ENCODE measurements at places on chromosomes 11 and 22.

DNA sequence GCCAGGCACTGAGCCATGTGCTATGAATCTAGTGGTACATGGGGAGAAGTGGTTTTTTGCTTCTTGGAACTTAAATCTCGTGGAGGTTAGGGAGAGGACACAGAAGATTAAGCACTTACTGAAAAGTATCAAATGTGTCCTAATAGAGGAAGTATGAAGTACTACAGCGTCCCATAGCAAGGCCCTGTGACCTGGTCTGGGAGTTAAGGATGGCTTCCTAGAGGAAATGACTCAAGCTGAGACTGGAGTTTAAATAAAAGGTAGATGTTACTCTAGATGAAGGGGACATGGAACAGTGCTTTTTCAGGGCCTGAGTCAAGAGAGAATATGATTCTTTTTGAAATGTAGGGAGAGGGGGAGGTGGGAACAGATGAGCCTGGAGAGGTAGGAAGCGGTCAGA is 202.9 kb downstream of the GRIK4 start:
- no peak for DNase-seq

DNA sequence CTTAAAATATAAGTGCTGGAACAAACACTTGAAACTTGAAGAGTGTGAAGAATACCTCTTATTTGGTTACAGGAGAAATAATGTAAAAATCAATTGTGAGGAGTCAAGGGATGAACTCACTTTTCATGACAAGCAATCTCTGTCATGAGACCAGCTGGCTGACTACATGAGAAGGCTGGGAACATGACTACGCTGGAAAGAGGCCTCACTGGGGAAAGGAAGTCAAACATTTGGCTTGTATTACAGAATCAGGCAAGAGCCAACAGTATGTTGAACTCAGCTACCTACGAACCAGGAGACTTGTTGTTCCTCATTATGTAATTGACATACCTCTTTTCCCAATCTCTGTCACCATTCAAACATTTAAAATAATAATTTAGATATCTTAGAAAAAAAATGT is 14.4 kb downstream of the DCDC1 start:
- DNase-seq = no peak

- DNase-seq = no peak
Observed at GRCh38 chr11:123268156-123268555, 73.1 kb upstream of the CLMP start.

DNA sequence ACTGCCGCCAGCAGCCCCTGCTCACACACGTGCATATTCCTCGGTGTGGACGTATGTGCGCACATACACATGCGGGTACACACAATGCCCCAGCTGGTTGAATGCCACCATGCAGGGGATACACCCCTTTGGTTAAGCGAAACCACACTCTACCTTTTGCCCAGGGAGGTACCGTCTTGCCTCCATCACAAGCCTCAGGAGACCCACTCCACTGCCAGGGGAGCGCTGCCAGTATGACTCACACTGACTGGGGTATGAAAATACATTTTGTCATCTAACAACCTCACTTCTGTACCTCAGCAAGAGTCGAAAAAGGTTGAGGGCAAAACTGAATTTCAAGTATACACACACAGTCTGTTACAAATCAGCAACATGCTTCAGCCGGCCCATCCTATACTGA is 39.4 kb downstream of the TMEM45B start:
- DNase-seq = no peak

DNA sequence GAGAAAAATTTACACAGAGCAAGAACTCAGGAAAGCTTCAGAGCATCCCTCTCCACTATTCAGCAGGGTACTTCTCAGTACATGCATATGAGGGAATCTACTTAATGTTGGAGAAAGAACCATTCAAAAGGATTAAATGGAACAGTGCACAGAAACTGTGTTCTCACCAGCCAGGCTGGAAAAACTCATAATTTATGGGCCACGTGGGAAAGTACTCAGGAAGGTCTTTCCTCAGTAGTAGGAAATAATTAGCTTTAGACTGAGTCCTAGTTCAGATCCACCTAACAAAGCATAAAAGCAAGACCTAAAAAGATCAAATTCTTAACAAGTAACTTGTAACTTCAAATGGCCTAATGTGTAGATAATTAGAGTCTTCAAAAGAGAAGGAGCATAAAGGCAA is 134.0 kb downstream of the FAM76B start:
- DNase-seq = no peak

DNA sequence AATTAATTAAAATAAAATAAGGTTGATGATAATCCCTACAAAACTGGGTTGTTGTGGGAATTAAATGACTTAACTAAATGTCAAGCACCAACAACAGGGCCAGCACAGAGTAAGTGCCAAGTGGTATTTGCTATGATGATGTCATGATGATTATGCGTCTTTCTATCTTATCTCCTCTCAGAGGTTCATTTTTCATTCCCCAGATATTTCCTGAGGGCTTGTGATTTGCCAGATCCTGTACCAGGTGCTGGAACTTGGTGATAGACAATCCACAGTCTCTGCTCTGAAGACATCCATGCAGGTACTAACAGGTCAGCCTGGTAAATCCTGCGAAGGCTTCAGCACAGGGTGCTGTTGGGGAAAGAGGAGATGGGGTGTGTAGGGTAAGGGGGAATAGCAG is 8.1 kb upstream of the MYH9 start:
- DNase-seq = no peak

DNA sequence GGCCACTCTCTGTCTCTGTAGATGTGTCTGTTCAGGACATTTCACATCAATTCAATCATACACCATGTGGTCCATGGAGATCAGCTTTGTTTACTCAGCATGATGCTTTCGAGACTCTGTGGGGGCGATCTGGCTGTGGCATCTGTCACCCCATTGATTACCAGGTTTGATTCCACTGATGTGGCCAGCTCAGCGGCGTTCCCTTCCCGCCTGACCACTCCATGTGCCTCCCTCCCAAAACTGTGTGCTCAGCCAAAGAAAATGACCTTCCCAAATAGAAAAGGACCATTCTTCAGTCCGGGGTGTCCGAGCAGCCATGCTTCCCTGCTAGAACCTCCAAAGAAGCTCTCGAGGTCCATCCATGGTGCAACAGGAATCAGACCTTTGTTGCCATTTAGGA is 89.1 kb downstream of the BRD1 start:
- no peak for DNase-seq

GRCh38 chr22:37533995-37534394 is 14.8 kb upstream of the CARD10 start:
- DNase-seq = peak; percentile 85

DNA sequence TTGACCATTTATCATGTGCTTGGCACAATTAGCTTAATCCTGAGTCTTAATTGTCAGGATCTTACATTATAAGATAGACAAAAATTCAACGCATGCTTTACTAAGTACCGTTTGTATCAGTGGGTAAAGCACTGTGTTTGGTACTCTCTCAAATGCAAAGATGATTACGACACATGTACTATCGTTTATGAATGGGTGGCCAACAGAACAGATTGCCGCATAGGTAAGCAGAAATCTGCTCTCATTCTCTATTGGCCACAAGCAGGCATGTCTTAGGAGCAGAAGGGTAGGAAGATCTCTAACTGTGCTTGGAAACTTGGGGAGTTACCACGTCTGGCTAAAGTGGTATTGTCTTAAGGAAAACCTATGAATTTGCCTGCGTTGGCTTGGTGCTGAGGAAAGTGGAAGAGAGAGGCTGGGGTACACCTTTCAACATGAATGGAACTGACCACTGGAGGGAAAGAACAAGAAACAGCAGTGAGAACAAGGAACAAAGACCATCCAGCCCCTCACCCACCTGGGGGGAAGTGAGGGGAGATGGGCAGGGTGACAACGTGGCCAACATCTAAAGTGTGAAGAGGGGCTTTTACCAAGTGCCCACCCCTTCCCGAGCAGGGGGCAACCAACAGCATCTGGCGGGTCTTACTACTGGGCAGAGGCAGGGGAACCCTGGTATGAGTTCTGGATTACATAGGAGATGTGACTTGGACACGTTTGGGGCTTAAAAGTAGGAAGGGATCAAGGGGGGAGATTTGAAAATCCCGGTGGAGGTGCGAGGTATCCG is 1.0 kb upstream of the TUBA8 start:
- DNase-seq = no peak

GRCh38 chr11:112308651-112309050 is 48.0 kb upstream of the PLET1 start:
- DNase-seq = no peak

DNA sequence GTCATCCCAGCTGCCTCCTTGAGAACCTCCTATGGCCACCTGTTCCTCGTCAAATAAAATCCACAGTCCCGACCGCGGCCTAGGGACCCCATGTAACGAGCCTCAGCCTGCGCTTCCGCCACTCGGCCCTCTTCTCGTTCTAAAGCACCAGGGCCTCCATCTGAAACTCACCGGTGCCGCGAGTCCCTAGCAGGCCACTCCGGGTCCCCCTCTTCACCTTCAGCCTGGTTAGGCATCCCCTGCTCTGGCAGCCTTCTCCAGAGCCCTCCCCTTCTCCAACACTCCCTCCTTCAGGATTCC is 2.4 kb upstream of the SSTR3 start:
- DNase-seq = no peak

GRCh38 chr11:130128626-130129025 is 31.0 kb upstream of the ST14 start:
- DNase-seq = no peak

GRCh38 chr11:11435635-11436034 is 82.6 kb upstream of the CSNK2A3 start:
- DNase-seq = no peak

GRCh38 chr11:68942751-68943271 is 38.0 kb downstream of the MRGPRD start:
- no peak for DNase-seq

DNA sequence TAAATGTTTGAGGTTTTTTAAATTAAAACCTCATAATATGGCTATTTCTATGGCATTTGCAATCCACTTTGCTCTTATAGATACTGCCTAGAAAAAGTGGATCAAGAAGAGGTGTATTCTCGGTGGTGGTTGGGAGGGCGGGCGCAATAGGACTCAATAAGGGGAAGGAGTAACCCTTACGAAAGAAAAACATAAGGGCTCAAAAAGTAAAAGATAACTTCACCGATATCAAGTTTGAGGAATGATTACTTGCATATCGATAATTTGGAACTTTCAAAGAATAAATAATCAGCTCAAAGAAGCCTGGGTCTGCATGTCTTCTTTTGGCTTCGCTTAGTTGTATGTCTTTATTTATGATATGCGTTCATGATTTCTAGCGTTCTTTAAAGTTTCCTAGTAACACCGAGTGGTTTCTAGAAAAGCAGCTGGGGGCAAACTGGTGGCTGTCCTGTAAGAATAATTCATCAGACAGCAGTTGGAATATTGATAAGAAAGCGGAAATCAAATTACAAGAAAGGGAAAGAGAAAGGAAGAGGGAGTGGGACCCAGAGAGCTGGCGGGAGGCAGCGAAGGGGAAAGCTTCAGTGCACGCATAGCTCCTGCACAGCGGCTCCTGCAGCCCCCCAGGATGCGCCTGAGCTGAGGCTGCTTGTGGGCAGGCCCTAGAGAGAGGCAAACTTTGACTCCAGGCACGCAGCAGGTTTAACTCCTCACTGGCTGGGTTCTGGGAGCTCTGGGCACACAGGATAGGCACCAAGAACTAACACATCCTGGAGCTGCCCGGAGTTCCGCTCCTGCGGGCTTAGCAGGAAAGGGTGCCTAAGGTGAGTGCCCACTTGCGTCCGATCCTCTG is 9.1 kb upstream of the FLI1 start:
- DNase-seq = peak; percentile 19

GRCh38 chr22:48748113-48748859 is 1079.4 kb downstream of the BRD1 start:
- DNase-seq = no peak

DNA sequence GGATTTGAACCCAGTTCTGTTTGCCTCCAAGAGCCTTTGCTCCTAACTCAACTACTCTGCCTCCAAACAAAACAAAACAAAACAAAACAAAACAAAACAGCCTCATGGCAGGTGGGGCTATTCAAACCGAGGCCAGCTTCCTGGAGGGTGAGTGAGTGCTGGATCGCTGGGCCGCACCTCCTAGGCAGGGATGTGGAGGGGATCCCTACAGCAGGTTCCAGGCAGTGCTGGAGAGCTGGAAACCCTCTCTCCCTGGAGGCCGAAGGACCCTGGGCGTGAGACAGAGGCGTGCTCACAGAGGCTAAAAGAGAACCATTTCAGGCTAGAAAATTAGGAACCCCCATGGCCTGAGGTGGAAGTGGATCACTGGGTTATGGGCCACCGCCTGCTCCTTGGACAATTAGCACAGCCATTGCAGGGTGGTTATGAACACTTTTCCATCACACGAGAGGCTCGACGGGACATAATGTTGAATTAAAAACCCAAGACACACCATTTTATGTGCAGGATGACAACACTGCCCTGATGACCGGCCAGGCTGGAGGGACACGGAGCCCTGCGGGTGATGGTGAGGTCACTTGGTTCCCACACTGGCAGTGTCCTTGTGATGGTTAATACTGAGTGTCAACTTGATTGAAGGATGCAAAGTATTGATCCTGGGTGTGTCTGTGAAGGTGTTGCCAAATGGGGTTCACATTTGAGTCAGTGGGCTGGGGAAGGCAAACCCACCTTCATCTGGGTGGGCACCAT is 35.2 kb downstream of the SHISAL1 start:
- DNase-seq = no peak

GRCh38 chr11:10694486-10695239 is 1.1 kb upstream of the IRAG1 start:
- no peak for DNase-seq

DNA sequence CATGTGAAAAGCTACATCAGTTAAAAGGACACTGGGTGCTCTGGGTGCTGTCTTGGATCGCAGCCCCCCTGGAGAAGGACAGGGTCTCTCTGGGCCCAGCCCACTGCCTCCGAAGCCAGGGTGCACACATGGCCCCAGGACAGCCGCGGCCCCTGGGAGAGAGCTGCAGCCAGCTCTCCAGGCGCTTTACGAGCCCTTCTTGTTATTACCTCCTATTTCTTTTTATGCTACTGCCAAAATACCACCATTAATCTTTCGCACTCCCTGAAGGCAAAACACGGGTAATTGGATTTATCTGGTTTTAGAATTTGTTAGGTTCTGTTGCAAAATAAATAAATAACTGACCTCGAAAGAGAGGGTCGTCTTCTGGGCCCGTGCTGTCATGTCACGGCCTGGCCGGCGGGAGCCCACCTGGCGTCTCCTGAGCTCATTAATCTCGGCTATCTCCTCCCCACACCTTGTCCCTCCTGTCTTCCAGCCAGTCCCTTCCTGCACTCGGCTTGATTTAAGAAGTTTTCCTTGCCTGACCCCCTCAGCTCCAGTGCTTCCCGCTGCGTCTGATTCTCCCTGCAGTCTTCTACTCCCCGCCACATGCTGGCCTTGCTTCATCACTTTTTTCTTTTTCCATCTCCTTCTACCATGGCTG is 611.7 kb downstream of the OPCML start:
- DNase-seq = no peak

- no peak for DNase-seq
Observed at GRCh38 chr22:49353235-49353634, 474.4 kb downstream of the BRD1 start.

DNA sequence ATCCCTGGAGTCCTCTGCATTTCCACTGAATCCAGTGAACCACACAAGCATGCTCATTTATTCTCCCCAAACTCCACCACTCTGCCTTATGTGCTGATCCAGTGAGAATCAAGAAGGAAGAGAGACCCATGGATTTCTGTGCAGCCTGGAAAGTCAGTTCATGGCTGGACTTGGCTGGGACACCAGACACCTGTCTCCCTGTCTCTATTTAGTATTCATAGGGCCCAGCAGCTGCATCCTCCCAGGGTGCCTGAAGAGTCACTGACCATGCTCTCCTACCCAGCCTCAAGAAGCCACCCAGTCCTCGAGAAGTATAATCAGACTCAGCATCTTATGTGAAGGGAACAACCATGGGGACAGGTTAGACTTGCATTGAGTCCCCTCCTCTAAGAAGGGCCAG is 83.2 kb downstream of the ZNF280B start:
- no peak for DNase-seq

GRCh38 chr11:1041471-1041870 is 5.0 kb upstream of the MUC6 start:
- no peak for DNase-seq

All from hematopoietic multipotent progenitor cell treated with erythropoietin and hydrocortisone succinate and interleukin-3 and kit ligand, for 6 days (in vitro differentiated cells).